HTR-8/SVneo (cell line): ENCODE measurements at places on chromosomes 1 and 21.
A peak's percentile ranks its signal among the peaks of the same experiment; 100 is the strongest.

GRCh38 chr1:16440131-16440469, 424 bp upstream of the NECAP2 start:
- DNase-seq, result no peak

GRCh38 chr1:162612606-162613400, 19.5 kb upstream of the DDR2 start:
- DNase-seq, result no peak

DNA sequence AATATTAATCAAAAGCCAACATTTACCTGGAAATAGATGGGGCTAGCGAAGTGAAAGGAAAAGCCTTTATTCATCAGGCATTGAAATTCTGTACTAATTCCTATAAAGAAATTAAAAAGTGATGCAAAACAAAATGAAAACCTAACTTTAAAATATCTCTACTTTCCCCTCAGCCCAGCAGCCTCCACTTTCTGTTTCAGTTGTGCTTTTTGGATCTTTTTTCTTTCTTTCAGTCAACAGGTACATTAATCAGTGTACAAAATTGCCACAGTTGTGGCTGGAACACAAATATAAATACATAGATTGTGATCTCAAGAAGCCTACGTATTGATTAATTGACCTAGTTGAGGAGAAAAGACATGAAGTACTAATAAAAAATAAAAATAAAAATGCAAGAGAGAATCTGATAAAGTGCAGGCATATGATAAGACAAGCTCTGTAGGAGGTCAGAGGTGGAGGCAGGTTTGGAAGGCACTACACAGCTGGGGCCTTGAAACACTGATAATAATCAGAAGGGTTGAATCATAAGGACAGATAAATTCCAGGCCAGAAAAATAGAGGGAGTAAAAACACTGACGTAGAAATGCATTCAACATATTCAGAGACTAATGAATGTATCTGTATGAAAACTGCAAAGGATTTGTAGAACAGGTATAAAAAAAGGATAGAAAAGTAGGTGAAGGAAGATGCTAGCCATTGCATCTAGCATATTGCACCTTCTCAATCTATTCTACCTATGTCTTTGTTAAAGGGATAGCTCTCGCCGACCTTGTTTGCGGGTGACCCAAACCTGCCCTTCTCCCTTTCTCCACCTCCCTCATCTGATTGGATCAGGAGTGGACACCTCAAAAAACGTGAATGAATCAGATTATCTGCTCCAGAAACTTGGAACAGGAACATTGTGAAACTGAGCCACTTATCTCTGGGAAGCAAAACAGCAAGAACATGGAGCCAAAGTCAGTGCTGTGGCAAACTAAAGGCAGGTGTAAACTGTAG, 607.8 kb upstream of the ADGRL2 start:
- no peak for DNase-seq

- DNase-seq, result no peak
These were observed 9.2 kb upstream of the PLEKHG5 start for GRCh38 chr1:6500544-6501278.

- DNase-seq, result no peak
These were observed 69.9 kb upstream of the SLC35F3 start for GRCh38 chr1:233834609-233835008.

GRCh38 chr1:31665234-31665878, 20.7 kb upstream of the PEF1 start:
- DNase-seq, result no peak

GRCh38 chr1:54575605-54576290, 27.7 kb downstream of the ACOT11 start:
- DNase-seq, result no peak

- peak; percentile 25 for DNase-seq
These were observed 344.6 kb downstream of the RYR2 start for GRCh38 chr1:237386362-237387143.

DNA sequence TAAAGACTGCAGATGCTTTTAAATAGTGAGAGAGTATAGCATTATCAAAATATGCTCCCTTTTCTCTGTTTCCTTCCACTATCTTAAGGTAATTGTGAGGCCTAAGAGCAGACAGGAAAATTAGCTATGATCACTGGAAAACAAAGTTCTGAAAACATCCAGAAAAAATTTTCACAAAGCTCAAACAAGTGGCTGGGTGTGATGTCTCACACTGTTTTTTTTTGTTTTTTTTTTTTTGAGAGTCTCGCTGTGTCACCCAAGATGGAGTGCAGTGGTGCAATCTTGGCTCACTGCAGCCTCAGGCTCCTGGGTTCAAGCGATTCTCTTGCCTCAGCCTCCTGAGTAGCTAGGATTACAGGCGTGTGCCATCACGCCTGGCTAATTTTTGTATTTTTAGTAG, 7.2 kb downstream of the WDTC1 start:
- no peak for DNase-seq

DNA sequence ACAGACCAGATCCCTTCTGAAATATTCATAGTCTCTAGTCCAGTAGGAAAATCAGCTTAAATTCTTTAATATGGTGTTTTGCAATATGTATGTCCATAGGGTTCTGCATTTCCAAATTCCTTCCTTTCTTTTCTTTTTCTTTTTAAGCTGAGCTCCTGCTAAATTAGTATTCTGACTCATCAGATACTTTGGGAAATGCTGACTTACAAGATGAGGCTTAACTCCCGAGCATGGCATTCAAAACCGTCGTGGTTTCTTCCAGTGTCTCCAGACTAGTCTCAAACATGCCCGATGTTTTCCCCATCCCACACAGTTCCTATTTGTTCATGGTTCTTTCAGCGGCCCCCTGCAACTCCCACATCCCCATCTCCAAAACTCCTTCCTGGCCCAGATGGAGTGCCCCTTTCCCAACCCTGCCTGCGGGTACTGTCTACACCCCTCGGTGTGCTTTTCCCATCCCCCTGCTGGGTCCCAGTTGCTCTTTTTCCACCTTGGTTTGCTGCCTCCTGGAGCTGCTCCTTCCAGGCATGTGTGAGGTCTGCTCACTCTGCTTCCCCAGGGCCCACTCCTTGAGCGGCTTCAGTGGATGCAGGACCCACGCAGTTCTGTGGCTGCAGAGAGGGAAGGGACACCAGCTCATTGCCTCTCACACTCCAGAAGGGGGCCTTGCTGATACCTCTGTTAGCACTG, 19.5 kb upstream of the ETV3 start:
- DNase-seq, result no peak

DNA sequence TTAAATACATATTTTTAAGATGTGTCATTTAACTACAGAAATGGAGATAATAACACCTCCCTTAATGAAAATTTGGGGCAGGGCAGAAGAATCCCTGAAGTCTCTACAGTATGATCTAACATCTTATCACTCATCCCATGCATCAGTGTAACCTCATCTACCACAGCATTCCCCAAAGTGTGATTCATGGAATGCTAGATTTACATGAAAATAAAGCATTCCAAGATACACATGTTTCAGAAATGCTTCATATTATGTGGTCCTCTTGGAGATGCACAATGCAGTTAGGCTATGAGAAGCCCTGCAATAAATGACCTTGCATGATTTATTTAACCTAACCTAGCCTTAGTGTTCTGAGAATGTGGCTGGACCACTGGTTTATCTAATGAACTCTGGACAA, 166.9 kb upstream of the SYT6 start:
- peak; percentile 10 for DNase-seq

- DNase-seq, result no peak
These were observed 81.8 kb upstream of the KIAA0040 start for GRCh38 chr1:175274368-175274767.

GRCh38 chr1:34879230-34879629, 19.7 kb upstream of the SMIM12 start:
- no peak for DNase-seq

DNA sequence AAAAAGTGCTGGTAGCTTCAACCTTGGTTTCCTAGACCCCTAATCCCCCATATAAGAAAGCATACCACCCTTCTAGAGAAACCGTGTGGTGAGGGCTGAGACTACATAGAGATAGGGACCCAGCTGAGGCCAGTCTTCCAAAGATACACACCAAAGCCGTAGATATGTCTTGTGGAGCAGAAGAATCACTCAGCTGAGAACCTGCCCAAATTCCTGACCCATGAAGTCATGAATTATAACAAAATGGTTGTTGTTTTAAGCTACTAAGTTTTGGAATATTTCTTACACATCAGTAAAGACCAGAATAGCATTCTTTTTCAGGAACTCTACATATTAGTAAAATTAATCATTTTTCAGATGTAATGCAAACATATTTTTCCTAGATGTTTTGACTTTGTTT, 3.3 kb upstream of the SNRPE start:
- peak; percentile 30 for DNase-seq

- no peak for DNase-seq
These were observed 1080.6 kb upstream of the B3GALT2 start for GRCh38 chr1:194267021-194267420.

DNA sequence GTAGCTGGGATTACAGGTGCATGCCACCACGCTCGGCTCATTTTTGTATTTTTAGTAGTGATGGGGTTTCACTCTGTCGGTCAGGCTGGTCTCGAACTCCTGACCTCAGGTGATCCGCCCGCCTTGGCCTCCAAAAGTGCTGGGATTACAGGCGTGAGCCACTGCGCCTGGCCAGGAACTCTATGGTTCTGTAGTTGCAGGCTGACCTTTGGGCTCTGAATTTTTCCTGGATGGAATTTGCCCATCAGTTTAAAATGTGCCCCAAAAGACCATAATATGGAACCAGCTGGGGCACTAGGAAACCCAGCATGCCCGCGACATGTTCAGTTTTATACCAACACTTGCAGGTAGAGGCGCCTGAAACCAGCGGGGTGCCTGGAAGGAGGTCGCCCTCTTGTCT, 1.6 kb upstream of the SCNN1D start:
- DNase-seq, result no peak

DNA sequence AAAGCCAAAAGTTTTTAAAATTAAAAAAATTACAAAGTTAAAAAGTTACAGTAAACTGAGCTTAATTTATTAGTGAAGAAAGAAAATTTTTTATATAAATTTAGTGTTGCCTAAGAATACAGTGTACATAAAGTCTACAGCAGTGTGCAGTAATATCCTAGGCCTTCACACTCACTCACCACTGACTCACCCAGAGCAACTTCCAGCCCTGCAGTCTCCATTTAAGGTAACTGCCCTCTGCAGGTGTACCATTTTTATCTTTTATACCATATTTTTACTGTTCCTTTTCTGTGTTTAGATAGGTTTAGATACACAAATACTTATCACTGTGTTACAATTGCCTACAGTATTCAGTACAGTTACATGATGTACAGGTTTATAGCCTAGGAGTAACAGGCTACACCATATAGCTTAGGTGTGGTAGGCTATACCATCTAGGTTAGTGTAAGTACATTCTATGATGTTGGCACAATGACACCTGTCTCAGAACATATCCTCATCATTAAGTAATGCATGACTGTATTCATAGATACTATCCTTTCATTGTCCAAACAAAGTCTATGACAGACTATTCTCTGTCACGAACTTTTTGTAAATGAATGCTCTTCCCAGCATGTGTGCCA, 78.6 kb upstream of the PBX1 start:
- DNase-seq, result no peak

DNA sequence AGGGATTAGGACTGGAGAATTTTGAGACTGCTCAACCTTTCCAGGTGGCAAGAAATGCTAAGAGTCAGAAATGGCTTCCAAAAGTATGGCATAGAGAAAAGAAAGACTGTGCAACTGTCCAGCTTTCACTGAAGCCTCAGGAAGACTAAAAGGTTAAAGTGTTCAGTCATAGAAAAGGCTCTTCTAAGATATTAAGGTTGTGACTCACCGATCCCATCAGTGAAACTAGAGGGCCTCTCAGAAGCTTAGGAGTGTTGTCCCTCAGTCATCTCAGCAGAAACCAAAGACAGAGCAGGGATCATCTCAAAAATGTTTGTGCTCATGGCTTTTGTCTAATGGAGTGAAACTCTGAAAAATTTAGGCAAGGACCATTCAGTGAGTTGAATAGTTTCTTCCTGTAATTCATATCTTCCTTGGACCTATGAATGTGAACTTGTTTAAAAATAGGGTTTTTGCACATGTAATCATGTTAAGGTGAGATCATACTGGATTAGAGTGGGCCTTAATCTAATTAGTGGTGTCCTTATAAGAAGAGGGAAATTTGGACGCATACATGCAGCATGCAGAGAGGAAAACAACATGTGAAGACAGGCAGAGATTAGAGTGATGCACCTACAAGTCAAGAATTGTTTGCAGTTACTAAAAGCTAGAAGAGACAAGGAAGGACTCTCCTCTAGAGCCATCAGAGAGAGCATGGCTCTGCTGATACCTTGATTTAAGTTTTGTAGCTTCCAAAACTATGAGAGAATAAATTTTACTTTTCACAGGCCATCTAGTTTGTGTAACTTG, 71.3 kb downstream of the RPE65 start:
- DNase-seq, result no peak

DNA sequence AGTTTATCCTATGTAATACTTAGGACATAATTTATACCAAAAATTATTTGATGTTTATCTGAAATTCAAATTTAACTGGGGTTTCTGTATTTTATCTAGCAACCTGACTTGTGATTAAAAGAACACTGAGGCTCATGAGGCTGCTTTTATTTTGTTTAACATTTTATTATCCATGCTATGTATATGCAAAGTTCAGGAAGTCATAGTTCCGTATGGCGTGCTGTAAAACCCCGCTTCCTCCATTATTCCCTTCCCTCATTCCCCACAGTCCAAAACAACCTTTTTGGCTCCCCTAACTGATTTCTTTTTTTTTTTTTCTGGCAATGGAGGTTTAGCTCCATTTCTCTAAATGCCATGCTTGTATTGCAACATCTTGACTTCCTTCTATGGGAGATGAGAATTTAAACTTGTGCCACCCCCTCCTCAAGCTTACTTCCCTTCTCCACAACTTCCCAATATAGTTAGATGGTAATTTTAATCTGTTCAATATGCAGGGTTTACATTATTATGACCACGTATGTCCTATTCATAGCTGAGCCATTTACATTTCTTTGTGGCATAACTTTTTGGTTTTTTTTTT, 138.0 kb upstream of the DNAH14 start:
- no peak for DNase-seq

DNA sequence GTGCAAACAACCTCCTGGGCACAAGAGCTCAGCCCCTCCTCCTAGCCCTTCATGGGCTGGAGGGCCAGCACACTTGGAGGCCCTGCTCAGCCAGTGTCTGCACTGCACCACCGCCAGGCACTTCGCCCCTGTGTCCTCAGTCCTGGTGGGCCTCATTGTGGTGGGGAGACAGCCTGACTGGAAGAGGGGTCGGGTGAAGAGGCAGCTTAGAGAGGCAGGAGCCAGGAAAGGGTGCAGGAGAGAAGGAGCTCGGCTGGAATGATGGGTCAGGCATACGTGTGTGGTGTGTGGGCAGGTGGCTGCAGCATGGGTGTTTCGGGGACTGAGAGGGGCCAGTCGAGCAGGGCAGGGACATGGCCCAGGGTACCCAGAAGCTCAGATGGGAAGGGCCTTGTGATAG, 4.1 kb downstream of the WNT3A start:
- no peak for DNase-seq
